C1 segment of cervical spinal cord (tissue), 14 donors: ENCODE measurements at places on chromosomes 7 and 10.

GRCh38 chr10:84076047-84076388 lies 63.3 kb upstream of the GHITM start:
- DNase-seq = no peak

- DNase-seq = no peak
These were observed 114.6 kb downstream of the HGF start for GRCh38 chr7:81655271-81655670.

DNA sequence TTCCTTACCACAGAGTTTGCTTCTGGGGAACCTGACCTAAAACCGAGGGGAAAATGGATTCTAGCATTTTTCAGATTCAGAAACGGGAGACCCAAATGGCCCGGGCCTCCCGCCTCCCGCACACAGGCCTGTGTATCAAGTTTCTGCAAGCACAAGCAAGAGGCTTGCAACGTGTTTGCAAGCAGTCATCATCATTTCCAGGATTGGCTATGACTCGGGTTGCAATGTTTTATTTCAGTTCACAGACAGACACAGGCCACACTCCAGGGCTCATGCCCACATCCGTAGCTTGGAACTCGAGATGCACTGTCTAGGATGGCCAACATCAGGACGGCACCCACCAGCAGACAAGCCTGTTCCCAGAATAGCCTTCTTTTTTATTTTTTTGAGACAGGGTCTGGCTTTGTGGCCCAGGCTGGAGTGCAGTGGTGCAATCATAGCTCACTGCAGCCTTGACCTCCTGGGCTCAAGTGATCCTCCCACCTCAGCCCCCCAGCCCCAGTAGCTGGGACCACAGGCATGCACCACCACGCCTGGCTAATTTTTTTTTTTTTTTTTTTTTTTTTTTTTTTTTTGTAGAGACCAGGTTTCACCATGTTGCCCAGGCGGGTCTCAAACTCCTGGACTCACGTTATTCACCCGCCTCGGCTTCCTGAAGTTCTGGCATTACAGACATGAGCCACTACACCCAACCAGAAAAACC lies 68.1 kb upstream of the FOXK1 start:
- DNase-seq = no peak

DNA sequence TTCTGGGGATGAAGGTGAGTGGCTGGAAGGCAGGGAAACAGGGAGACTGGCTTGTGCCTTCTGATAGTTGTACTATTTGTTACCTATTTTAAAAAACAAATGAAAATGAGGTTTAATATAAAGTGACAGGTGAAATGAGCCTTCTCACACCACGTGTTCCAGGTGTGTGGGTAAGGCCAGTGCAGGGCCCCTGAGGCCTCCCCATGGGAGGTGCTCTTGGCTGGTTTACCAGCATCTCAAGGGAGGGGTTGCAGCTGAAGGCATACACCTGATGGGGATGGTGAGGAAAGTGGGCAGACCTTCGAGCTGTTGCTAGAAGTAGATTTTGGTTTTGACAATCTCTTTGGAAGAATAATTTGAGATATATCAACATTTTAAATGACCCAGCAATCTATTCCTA lies 103.6 kb downstream of the ARHGAP22 start:
- no peak for DNase-seq

- DNase-seq = no peak
These were observed 15.1 kb upstream of the NME8 start for GRCh38 chr7:37833107-37833817.

DNA sequence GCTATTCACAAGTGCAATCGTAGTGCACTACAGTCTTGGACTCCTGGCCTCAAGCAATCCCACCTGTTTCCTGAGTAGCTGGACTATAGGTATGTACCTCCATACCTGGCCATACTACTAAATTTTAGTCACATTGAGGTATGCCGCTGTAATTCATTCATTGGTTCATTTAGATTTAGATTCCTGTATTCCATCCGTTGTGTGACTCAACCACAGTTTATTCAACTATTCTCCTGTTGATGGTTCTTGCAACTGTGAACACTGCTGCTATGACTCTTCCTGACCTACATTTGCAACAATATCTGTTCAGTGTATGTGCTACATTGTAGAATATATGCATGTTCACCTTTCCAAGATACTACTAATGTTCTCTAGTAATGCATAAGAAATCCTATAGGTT lies 8.0 kb upstream of the ZCCHC24 start:
- DNase-seq = no peak

GRCh38 chr7:45060295-45060694 lies 28.5 kb downstream of the NACAD start:
- no peak for DNase-seq

- DNase-seq = no peak
These were observed 135.4 kb upstream of the RSU1 start for GRCh38 chr10:16952610-16953009.

GRCh38 chr10:114534571-114534981 lies 123.5 kb downstream of the ABLIM1 start:
- no peak for DNase-seq

GRCh38 chr7:2022021-2022409 lies 210.7 kb downstream of the MAD1L1 start:
- no peak for DNase-seq

GRCh38 chr7:25239888-25240287 lies 11.6 kb upstream of the NPVF start:
- no peak for DNase-seq

DNA sequence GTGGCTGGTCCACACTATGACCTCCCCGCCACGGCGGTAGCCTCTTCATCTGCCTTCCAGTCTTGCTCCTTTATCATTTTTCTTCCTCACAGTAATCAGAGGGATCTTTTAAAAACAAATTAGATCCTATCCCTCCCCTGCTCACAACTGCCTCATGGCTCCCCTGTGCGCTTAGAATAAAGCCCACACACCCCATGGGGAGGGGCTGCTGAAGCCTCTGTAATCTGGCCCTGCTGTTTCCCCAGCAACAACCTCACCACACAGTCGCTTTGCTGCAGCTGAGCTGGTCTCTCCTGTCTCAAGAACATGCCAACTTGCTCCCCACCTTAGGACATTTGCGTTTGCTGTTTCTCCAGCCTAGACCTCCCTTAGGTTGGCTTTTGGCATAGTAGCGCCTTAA lies 41.0 kb downstream of the SP8 start:
- no peak for DNase-seq

- no peak for DNase-seq
These were observed 1136.8 kb upstream of the AUTS2 start for GRCh38 chr7:68461430-68461829.

GRCh38 chr10:52319926-52320325 lies 5.8 kb downstream of the DKK1 start:
- DNase-seq = no peak

- DNase-seq = peak; percentile 24
These were observed 5.4 kb downstream of the IDI1 start for GRCh38 chr10:1043532-1043995.

DNA sequence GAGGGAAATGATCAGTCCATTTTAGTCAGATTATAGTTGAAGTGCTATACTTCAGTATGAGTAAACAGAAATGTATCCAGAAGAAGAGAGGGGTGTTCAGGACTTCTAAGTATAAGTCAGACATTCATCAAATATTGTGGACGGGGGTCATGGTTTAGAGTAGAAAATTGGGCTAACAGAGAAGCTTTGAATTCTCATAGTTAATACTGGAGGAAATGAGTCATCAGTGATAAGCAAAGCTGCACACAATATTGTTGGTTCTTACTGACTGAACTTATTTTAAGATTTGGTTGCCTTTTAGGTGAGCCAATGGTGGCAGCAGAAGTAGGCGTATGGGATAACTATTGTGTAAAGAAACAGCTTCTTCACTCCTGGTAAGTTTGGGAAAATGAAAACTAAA lies 1.7 kb upstream of the SUMF2 start:
- no peak for DNase-seq

- no peak for DNase-seq
These were observed 75.9 kb downstream of the GLI3 start for GRCh38 chr7:42161110-42161509.

GRCh38 chr10:124250506-124250905 lies 157.1 kb upstream of the CHST15 start:
- no peak for DNase-seq

- DNase-seq = no peak
These were observed 448.4 kb upstream of the COBL start for GRCh38 chr7:51764976-51765375.

- no peak for DNase-seq
These were observed 381.8 kb downstream of the TCERG1L start for GRCh38 chr10:130929422-130930325.

- no peak for DNase-seq
These were observed 44.8 kb upstream of the FAM133B start for GRCh38 chr7:92634924-92635519.

- no peak for DNase-seq
These were observed 5.9 kb upstream of the DHX32 start for GRCh38 chr10:125886914-125887512.

- no peak for DNase-seq
These were observed 20.5 kb downstream of the ZNF438 start for GRCh38 chr10:31011017-31011664.

DNA sequence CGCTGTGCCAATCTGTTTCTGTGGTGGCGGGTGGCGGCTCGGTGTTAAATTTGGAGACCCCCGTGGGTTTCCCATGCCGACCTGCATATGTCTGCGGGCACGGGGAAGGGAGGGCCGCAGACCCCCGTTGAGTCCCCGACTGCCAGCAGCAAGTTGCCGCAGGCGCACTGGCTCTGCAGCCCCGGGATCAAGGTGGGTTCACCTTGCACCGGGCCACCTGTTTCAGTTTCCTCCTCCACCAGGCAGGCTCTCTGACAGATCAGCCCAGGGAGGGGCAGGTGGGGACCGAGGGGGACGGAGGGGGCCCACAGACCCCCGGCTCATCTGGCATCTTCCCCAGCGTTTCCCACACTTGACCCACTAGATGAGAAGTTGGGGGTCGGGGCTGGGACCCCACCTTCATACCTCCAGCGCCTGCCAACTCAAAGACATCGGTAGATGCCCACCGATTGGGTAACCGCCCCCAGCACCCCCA lies 95.9 kb downstream of the CUX1 start:
- DNase-seq = peak; percentile 68

DNA sequence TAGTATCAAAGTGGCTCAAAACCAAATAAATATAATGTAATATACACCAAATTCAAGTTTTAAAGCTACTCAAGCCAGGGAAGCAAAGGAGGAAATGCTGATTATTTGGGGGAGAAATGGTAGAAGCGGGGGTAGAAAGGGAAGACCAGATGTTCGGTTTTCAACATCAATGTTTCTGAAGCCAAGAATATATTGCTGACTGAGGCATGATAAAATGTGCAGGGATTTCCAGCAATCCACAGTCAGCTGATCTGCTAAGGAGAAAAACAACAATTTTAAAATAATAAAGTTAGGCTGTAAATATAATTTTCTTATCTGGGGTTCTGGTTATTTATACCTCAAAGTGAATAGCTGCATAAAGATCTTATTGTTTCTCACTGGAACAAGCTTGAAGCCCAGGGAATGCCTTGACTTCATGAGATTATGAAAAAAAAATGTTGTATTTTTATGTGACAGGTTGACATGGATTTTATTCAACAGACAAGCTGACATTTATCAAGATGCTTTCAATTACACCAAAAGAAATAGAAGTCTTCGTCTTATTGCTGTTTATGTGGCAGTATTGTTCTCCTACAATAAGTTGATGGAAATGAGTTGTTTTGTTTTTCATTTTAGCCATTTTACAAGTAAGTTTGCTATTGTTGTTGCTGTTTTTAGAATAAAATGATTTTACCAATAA lies 28.6 kb upstream of the BMPER start:
- DNase-seq = no peak

DNA sequence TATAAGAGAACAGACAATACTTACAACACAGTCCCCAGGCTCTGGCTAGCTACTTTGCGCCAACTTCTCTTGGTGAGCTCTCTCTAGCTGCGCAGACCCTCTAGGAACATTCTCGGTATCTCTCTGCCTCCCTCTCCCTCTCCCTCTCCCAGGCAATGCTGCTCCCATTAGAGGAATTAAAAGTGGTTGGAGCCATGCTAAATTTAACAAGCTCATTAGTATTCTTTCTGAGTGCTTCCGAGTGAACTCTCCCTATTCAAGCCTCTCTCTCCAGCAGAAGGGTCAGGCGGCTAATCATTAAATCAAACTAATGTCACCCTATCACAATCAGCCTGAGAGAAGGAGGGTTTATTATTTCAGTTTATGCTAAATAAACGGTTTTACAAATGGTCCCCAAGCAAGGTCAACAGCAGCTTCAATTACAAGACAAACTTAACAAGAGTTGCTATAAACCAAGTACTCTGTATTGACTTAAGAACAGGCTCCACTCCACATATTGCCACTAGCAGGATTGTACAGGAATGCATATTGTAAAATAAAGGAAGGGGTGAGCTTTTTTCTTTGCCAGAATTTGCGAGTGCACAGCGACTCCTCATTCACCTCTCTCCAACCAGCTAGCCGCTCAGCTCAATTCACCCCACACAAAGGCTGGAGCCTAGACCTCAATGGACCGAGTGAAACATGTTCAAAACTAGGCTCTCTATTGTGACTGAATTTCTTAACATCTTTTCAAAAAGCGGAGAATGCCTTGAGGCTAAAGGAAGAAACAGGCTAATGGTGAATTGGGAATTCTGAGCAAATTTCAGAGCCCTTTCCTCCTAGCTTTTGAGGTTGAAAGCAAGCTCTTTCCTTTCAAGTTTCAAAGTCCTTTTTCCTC lies 84.4 kb downstream of the GLI3 start:
- no peak for DNase-seq

DNA sequence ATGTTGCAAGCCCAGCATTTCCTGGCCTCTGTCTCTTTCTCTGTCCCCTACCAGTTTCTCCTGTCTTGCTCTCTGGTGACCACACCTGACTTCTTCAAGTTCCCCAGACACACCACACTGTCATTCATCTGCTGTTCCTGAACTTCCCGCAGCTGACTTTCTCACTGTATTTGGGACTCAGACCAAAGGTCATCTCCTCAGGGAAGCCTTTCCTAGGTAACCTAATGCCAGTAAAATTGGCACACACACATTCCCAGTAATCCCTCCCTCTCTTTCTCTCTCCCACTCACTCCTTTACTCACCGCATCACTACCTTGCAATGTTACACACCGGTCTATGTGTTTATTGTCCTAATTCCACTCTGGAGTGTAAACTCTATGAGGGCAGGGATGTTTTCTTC lies 81.7 kb downstream of the ELMO1 start:
- no peak for DNase-seq

GRCh38 chr7:68730964-68731363 lies 867.3 kb upstream of the AUTS2 start:
- no peak for DNase-seq

DNA sequence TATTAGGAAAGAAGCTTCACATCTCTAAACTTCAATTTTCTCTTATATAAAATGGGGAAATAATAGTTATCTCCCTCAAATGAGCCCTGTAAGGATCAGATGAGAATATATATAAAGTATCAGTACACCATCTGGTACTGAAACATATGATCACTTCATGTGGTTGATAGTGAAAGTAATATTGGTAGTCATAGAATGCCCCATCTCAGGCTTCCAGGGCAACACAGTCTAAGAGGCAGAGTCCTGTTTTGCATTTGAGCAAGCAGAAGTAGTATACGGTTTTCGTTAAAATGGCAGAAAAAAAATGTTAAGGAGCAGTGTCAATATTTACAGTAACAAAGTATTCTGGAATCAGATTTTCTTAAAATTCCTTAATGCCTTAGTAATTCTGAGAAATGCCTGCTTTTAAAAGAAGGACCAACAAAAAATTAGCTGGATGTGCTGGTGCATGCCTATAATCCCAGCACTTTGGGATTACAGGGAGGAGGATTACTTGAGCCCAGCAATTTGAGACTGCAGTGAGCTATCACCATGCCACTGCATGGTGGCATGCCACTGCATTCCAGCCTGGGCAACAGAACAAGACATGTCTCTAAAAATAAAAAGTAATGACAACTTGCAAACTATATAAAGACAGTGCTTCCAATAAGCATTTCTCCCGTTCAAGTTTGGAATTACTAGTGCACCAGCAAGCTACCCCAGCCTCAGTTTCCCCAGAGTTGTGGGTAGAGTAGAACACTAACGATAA lies 19.8 kb downstream of the KBTBD2 start:
- DNase-seq = no peak
